ENCODE measurements at places on chromosomes 5 and 9.

- no peak for DNase-seq
These were observed 2.8 kb upstream of the HMCN2 start for GRCh38 chr9:130262771-130263170.

DNA sequence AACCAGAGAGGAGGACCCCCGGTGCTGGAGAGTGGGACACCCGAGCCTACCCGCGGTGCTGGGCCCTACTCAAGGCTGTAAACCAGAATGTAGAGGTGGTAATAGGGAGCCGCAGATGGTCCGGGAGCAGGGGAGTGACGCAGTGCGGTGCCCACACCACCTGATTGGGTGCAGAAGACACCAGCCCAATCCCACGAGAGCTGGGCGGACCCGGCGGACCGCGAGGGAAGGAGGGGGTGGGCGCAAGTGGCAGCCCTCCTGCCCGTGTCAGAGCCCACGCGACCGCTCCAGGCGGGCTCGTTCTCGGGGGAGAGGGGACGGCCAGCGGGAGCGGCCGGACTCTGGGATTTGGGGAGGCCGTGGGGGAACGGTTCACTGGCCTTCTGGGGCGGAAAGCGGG, 71.2 kb downstream of the C9orf50 start:
- DNase-seq: no peak

GRCh38 chr5:39025456-39025855, 48.7 kb downstream of the RICTOR start:
- DNase-seq: no peak

GRCh38 chr5:138793575-138793974, 40.4 kb downstream of the CTNNA1 start:
- no peak for DNase-seq

DNA sequence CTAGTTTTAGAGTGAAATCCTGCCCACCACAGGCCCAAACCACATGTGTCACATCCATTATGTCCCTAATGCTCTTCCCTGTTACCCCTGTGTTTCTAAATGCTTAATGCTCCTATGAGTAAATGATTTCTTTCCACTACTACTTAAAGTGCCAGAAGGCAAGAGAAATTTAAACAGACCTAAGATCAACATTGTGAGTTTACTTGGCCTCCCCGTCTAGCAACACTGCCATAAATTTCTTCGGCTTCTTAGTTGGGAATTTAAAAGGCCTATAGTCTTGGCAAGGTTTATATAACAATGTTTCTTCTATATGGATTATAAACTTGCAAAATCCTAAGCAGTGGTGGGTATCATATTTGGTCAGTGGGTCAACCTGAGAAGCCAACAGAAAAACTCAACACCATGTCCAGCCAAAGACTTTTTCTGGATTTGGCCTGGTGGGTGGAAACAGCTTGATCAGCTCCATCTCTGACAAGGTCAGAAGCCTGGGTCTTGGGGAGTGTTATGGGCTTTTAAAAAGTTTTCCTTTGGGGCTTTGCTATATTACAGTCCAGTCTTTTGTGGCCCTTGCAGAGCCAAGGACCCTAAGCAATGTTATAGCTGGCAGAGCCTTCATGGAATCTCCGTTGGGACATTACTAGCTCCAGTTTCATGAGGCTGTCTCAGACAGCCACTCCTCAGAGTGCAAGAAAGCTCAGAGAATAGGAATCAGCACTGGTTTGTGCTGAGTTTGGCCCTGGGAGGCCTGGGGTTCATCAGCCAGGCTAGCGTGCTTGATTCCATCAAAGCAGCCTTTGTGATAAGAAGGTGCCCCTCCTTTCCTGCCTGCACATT, 119.8 kb downstream of the PRDM6 start:
- no peak for DNase-seq

DNA sequence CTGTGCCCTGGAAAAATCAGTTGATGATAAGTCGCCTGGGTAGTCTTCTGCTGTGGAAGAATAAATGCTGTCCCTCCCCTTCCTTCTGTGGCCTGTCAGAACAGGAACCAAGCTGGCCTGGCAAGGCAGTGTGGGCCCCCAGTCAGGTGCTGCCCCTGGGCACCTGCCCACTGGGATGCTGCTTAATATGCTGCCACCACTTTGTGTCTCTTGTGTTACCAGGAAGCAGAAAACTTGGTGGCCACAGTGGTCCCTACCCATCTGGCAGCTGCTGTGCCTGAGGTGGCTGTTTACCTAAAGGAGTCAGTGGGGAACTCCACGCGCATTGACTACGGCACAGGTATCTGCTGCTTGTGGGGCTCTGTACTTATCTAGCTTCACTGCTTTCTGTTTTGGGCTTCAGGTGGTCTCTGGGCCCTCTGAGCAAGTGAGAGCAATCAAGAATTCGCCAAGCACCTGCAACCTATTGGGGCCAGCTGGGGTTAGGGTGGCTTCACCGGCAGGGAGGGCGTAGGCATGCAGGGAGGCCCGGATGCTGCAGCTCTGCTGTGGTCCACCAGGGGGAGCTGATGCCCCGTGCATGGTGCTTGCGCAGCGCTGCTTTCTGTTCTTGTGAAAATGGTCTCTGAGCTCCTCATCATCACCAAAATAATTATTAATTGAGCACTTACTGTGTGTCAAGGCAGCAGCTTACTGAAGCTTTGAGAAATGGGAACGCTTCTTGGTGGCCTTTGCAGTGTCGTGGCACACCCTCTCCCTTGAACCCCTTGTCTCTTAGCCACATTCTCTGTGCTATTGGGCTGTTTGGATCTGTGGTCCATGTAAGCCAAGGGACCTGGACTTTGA, 20.3 kb downstream of the PTPA start:
- no peak for DNase-seq

- no peak for DNase-seq
These were observed 3.1 kb upstream of the RABL6 start for GRCh38 chr9:136804509-136805206.

GRCh38 chr9:94767331-94768072, 41.0 kb downstream of the AOPEP start:
- DNase-seq: no peak

DNA sequence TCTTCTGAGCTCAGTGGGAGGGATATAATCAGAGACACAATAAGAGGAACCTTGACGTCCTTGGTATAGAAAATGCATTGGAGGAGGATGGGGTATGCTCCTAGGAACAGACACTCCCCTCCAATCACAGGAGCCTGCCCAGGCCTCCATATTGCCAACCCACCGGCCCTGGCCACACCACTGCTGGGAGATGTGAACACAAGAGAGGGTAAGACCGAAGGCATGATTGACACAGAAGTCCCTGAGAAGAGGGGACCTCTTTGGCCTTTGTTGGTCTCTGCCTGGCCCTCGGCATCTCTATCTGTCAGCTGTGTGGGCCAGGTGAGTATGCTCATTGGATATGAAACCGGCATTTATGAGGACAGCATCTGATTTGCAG, 62.0 kb downstream of the CRB2 start:
- no peak for DNase-seq

DNA sequence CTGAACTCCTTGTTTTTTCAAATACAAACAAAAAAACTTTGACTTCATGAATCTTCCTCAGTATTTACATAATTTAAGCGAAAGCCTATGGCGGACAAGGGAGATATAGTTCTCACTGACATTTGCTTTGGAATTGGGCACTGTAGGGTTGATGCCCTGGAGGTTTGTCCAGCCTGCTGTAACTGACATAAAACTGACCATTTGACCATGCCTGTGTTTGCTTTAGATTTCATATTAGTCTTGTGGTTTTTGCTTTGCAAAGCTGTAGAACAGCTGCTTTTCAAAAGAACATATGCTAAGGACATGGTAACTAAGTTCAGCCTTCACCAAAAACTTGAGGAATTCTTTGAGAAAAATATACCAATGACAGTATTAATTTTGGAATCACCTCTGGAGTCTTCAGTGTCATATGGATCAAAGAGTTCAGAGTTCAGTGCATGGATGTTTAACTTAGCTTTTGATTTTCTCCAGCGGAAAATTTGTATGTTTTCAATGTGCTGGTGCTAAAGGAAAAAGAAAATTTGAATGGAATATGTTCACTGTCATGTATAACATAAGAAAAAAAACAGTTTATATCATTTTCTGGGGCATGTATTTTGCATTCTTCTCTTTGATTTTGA, 1013.1 kb downstream of the NR2F1-AS1 start:
- DNase-seq: no peak

DNA sequence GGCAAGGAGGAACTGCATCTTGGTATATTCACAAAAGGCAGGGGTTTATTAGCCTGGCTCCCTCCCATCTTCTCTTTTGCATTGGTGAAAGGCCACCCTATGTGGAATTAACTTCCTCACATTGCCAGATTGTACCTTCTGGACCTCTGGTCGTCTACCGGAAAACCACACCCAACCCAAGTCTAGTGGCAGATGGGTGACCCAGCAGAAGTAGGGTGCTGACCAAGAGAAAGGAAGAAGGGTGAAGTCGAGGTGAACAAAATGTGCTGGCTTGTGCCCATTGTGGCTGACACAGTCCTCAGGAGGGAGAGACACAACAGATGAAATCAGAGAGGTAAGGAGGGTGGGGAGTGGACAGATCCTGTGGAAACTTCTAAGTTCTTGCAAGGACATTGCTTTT, 39.8 kb upstream of the DAP start:
- no peak for DNase-seq

GRCh38 chr9:80163889-80164288, 592.1 kb downstream of the TLE4 start:
- DNase-seq: no peak

GRCh38 chr5:180161420-180162303, 47.3 kb downstream of the RASGEF1C start:
- no peak for DNase-seq

DNA sequence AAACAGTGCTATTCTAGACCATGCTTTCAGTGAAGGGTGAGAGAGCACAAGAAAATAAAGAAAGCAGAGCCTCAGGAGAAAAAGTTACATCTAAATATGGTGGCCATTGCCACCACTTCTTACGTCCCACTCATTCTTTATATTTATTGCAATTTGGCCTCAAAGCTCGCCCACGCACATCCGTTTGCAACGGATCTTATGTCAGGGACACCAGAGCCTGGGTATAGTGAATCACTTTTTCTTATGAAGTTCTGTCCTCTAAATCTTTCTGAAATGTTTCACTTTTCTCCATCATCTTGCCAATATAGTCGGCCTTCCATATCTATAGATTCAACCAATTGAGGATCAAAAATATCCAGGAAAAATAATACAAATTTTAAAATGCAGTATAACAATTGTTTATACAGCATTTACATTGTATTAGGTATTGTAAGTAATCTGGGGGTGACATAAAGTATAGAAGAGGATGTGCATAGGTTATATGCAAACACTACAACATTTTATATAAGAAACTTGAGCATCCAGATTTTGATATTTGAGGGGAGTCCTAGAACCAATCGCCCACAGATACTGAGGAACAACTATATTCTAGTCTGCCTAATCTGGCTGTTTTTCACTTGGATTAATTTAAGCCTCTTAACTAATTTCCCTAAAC, 35.2 kb downstream of the GOLPH3 start:
- no peak for DNase-seq

DNA sequence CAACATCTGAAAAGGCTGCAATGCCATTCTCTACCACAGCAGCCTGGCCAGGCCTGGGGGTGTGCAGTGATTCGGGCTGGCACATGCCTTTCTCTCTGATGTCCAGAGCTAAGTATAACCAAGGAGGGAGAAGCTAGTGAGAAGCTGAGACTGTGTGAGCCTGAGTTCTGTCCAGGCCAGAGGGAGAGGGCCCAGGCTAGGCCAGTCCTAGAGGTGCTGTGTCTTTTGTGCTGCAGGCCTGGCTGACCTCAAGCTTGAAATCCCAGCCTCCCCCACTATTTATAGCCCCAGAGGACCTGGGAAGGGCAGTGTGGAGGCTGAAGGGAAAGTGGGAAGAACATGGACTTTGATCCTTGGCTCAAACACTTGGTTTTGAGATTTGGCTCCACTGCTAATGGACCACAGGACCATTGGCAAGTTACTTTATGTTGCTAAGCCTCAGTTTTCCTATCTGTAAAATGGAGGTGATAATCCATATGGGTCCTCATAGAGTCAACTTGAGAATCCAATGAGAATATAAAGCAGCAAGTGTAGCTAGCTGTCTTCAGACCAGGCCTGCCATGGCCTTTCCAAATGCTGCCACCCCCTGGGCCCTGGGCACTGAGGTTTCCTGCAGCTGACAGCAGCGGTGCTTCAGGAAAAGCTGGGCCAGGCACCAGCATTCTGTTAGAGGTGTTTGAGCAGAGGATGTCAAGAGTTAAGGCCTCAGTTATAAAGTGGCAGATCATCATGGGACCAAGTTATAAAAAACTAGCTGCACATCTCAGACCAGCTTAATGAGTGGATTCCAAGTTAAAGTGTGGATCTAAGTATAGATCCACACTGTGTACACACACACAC, 21.1 kb downstream of the BNIP1 start:
- DNase-seq: no peak

DNA sequence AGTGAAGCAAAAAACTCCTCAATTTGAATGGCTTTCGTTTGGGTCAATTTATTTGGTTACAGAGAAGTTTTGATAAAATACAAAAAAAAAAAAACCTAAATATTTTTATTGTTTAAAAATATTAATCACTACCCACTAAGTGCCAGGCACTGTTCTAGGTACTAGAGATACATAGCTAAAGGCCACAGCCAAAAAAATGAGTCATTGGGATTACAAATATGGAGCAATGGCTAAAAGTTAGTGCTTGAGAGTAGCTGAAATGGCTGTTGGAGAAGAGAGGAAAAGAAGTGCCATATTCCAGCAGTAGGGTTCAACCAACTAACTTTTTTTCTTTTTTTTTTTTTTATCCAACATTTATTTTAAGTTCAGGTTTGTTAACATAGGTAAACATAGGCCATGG, 130.1 kb upstream of the PTGER4 start:
- no peak for DNase-seq

DNA sequence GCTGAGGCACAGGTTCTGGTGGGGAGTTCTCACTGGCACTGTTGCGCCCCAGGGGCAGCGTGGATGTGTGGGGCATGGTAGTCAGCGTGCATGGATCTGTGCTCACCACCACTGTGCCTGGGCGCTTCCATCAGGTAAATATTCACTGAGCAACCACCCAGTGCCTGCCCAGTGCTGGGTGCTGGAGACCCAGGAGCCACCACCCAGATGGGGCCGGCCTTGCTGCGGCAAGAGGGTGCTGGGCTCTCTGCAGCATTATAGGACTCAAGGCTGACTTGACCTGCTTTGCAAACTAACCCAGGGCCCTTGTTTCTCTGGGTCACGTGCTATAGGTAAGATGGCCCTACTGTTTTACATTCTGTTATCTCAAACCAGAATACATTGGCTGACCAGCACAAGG, 60.5 kb downstream of the DAP start:
- no peak for DNase-seq

DNA sequence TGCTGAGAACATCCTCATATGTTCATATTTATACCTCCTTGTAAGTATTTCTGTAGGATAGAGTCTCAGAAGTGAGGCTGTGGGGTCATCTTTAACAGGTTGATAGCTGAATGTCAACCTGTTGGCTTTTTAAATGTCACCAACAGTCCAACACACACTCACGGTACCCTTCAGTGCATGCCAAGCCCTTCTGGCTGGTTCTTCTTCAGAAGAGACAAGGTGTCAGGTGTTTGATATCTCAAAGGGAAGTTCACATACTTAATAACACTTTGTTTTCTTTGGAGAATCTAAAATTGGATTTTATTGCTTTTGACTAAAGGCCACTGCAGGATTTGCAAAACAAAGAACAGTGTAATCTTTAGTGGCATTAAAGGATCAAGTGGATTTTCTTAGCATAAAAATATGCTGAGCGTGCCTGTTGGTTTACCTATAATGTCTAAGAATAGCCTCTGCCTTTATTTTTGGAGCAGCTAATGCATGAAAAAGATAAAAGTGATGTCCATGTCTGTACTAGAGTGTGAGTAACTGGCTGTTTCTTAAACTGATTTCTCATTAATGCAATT, 58.2 kb downstream of the RGS3 start:
- DNase-seq: no peak

All from NCI-H526 treated with DMSO at 0.1 percent for 48 hours (cell line).